ENCODE measurements at places on chromosomes 1 and 21.

DNA sequence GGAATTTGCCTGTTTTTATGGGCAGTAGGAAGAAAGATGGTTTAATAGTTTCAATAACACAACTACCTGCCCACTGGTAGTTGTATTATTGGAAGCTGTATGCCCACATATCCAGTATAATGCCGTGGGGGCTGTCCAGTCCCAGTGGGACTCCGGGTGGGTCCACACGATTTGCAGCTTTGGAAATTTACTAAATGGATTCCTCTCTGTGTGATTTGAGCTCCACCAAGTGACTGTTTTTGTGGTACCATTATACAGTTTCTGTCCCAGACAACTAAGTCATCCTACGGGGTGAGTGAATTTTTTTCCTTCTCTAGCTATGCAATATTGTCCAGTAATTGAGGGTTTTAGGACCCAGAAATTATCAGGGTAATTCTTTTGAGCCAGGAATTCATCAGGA is 86.8 kb downstream of the PLA2G4A start:
- DNase-seq: no peak

GRCh38 chr1:212622906-212623305 is 14.3 kb downstream of the ATF3 start:
- no peak for DNase-seq

GRCh38 chr1:118999348-119000071 is 11.4 kb upstream of the TBX15 start:
- DNase-seq: no peak

GRCh38 chr1:209860293-209860881 is 32.6 kb downstream of the UTP25 start:
- peak; percentile 81 for DNase-seq

- DNase-seq: peak; percentile 62
These were observed 729 bp downstream of the NADK start for GRCh38 chr1:1777583-1777899.
